ENCODE measurements at places on chromosomes 4 and X. TPM values are rescaled to one million over a fixed set of nuclear protein-coding genes. Genes with fewer than 3 reads are reported as not detected.

DNA sequence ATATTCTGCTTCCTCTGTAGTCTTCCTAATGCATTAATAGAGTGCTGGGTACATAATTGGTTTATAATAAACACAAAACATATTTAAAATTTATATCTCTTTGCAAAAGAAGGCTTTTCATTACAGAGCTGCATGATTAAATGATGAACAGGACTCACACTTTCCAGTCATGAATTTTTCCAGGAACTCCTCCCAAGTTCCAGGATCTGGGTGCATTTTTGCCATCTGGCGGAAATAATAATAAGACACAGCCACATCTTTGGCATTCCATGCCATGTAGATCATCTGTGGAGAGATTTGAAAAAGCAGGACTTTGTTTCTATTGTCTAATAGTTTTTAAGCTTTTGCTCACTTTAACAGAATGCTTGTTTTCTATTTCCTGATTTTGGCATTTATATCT, 40.2 kb upstream of the SULT1B1 start:
- no peak for DNase-seq

GRCh38 chr4:2805712-2806389, 13.0 kb downstream of the SH3BP2 start:
- no peak for DNase-seq

- DNase-seq = no peak
Measured at GRCh38 chr4:95087657-95088455, 330.1 kb downstream of the BMPR1B start.

LANCL3 gene
- 0.14 TPM for polyA plus RNA-seq

GRCh38 chr4:13516315-13516860, 27.9 kb downstream of the NKX3-2 start:
- no peak for DNase-seq

DNA sequence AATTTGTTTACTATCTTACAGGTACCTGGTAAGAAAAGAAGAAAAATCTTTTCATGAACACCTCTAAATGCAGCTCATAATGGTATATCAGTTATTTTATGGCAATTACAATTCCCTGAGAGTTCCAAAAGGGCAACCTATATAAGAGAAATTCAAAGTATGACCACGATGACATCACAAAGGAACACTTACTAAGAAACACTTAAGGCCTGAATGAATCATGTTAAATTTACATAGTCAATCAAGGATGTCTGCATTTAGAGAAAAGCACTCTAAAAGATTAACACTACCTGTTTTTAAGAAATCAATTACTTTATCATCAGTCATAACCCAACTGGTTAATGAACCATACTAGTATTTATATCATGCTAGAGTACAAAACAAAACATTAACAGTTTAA, 63.9 kb downstream of the LCORL start:
- DNase-seq = no peak

DNA sequence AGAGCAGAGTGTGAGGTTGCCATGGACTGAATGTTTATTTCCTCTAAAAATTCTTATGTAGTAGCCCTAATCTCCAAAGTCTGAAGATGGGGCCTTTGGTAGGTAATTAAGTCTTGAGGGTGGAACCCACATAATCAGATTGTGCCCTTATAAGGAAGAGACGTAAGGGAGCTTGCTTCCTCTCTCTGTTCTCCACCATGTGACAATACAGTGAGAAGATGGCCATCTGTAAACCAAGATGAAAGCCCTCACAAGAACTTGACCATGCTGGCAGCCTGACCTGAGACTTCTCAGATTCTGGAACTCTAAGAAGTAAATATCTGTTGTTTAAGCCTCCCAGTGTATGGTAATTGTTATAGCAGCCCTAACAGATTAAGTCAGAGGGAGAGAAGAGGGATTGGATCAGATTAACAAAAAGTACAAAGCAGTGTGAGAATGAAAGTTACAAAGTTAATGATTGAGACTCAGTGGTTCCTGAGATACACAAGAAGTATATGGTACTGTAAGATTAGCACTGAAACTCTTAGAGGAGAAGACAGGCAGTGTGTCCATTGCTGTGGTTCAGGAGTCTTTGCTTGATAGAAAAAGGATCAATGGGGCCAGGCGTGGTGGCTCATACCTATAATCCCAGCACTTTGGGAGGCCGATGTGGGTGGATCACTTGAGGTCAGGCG, 82.5 kb upstream of the GC start:
- no peak for DNase-seq

DNA sequence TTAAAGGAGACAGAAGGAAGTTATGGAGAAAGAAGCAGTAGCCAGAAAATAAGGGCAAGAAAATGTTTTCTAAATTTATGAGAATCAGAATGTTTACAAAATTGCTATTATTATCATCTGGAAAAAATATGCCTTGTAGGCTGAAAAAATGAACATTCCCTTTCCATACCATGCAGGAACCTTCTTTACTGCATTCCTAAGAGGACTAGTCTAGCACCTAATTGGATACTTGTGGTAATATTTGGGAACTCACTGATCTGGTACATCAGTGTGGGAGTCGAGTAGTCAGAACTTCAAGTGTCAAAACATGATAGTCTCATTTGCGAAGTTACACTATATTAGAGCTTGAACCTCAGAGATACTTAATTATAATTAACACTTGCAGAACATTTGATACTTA, 51.9 kb downstream of the TET2 start:
- DNase-seq = no peak

POU4F2 gene
- polyA plus RNA-seq = not detected

GRCh38 chrX:128897621-128898020, 625.7 kb downstream of the SMARCA1 start:
- no peak for DNase-seq

- no peak for DNase-seq
Measured at GRCh38 chr4:40718586-40718985, 31.2 kb upstream of the NSUN7 start.

GRCh38 chr4:184732126-184732525, 1.8 kb downstream of the CENPU start:
- DNase-seq = no peak

STARD8 gene
- polyA plus RNA-seq = 21.4 TPM

SASH3 gene
- 2.2 TPM for polyA plus RNA-seq

DNA sequence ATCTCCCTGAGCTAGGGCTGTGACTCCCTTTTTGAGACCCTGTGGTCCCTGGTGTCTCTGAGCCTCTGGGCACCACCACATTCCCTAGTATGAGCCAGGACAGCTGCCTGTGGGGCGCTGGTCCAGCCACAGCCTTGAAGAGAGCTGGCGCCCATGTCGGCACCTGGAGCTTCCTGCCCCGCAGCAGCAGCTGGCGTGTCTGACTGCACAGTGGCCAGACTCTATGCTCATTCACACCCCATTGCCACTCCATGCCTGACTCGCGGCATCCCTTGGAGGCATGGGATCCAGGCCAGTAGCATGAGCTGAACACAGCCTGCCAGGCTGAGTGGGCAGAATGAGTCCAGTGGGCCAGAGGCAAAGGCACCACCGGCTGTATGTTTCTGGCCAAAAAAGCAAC, 8.3 kb upstream of the SPP1 start:
- DNase-seq = no peak

NKX3-2 gene
- 0.06 TPM for polyA plus RNA-seq

- no peak for DNase-seq
Measured at GRCh38 chr4:86481440-86481839, 112.7 kb upstream of the PTPN13 start.

GRCh38 chr4:7398104-7398423, 36.7 kb downstream of the PSAPL1 start:
- no peak for DNase-seq

DNA sequence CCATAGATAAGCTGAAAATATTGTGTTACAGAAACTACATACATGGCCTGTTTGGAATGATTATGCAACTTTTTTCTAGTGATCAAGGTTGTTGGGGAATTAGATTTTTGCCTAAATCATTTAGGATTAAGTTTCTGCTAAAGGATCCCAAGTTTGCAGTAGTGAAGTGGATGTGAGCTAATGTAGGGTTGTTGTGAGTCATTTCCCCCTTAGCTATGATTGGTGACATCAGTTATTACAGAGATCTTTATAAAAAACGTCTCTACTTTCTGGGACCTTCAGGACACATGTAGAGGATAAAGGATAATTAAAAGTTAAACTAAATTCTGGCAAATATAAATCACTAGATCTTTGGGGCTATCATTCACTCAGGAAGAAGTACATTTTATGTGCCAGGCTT, 133.3 kb downstream of the GATB start:
- DNase-seq = no peak

GRCh38 chrX:51155157-51155556, 177.5 kb upstream of the NUDT10 start:
- no peak for DNase-seq

DNA sequence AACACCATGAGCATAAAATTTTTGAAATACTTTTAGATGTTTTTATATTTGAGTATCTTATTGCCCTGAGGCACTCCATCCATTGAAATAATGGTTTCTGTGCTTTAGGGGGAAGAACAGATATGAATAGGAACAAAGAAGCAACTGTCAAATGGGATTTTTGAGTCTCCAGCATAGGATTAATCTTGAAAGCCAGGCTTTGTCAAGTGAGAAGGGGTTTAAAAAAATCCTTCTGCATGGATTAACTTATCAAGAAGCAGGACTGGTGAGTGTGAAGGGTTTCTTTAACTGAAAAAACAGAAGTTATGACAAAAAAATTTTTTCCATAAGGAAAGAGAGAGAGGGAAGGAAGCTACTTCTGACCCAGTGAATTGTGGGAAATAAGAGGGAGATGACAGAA, 7.6 kb upstream of the NUDT9 start:
- DNase-seq = no peak

DNA sequence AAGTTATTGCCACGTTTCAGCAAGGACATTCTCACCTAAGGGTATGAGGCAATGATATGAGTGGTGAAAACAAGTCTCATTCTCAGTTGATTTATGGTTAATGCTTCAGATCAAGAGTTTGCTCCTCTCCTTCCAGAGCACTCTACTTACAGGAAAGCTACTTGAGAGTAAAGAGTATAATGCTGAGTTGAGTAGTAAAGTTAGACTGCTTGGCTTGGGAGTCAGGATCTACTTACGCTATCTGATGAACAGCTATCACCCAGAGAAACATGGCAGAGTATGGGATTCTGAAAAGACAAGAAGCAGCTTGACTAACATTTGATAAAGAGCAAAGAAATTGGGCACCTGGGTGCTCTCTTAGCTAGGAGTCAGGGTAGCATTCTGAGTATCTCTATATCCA, 211.8 kb downstream of the GLUD2 start:
- no peak for DNase-seq

Measured in left renal cortex interstitium (tissue), 4 donors.